ENCODE measurements at places on chromosomes 1 and 21.

DNA sequence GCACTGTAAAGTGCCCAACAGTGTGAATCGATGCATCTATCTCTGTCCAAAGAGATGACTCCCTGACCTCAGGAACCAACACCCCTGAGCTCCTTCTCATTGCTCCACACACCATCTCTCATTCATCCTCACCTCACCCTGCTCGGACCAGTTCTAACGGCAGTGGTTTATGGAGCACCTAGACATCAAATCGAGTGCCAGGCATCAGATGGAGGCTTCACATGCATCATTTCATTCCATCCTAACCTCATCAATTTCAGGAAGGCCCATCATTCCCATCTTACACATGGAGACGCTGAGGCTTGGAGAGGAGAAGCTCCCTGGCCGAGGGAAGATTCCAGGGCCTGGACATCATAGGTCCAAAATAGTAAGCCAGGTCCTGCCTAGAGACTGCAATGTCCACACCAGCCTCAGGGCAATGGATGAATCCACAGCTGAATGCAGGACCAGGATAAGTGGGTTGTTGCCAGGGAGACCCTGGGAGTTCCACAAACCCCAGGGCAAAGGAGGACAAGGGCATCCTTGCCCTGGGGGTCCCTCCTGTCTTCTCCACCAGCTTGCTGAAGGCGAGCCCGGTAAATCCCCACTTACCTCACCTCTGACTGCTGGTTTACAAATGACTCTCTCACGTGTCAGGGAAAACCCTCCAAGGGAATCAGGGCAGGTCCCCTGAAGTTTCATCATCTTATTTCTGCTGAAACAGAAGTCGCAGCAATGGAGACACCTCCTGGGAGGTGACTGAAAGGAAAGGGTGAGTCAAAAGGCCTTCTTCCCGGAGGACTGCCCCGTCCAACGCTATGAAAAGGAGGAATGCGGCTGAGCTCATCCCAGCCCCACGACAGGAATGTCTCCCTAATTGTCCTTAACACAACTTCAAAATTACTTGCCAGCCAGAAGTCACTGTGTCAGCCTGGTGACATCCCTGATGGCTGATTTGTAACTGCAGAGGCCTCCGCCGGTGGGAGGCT, 9.0 kb upstream of the IFFO2 start:
- DNase-seq: no peak

GRCh38 chr1:201016943-201017827, 6.3 kb downstream of the KIF21B start:
- no peak for DNase-seq

GRCh38 chr1:179794146-179794545, 51.1 kb downstream of the FAM163A start:
- no peak for DNase-seq

- no peak for DNase-seq
Measured at GRCh38 chr1:22139066-22139594, 3.8 kb downstream of the WNT4 start.
